Right renal cortex interstitium (tissue), 3 donors: ENCODE measurements at places on chromosomes 4 and X.
A peak's percentile ranks its signal among the peaks of the same experiment; 100 is the strongest.

GRCh38 chrX:32155044-32155638 lies 1056.2 kb downstream of the DMD start:
- peak; percentile 1 for DNase-seq

DNA sequence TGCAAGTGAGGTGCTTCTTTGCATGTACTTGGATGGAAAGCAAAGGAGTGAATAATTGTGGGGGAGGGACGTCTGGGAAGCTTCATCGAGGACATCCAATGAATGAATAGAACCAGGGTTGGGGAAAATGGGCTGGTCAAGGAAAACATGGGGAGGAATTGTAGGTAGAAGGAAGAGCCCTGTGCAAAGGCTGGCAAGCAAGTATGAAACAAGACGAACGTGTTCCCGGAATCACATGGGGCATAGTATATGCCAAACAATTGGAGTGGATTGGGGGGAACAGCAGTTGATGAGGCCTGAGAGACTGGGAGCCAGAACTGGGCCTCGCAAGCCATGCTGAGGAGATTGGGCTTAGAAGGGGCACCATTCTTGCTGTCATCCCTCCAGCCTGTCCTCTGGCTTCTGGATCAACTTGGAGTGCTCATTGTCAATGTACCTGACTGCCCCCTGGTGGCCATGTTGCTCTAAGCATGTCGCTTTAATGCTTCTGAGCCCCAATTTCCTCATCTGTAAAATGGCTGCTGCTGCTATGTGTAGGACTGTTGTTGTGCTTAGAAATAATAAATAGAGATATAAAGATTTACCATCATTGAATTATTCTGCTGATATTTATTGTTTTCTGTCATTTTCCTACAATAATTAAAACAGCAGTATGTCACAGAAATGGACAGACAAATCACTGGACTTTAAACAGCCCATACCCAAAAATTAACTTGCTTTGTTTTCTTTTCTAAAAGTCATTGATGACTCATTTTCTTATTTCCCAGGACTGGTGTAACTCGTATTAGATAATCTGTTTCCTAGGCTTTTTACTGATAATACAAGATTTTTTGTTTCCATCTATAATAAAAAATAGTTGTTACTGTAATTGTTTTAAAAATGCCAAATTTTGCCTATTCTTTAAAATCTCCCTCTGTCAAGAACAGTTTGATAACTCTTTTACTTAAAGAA lies 66.4 kb downstream of the JADE3 start:
- no peak for DNase-seq

- no peak for DNase-seq
These were observed 148.2 kb downstream of the RASL11B start for GRCh38 chr4:53010318-53010717.

DNA sequence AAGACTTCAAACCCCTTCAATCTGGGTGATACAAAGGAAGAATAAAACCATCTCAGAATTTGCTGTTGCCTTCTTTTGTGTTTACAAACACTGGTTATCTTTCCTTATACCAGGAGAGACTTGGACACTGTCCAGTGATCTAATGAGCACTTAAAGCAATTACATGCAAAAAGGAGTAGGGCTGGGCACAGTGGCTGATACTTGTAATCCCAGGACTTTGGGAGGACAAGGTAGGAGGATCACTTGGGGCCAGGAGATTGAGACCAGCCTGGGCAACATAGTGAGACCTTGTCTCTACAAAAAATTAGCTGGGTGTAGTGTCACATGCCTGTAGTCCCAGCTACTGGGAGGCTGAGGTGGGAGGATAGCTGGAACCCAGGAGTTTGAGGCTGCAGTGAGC lies 95.7 kb upstream of the DRD5 start:
- no peak for DNase-seq

DNA sequence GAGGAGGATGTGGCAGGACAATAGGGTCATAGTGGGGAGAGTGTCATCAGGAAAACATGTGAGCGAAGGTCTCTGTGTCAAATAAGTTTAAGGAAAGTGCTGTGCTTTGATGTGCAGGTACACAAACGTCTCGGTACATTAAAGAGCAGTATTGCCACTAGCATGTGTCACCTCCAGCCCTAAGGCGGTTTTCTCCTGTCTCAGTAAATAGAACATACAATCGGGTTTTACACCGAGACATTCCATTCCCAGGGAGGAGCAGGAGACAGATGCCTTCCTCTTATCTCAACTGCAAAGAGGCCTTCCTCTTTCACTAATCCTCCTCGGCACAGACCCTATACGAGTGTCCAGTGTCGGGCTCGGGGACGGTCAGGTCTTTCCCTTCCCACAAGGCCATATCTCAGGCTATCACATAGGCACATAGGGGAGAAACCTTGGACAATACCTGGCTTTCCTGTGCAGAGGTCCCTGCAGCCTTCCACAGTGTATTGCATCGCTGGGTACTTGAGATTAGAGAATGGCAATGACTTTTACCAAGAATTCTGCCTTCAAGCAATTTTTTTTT lies 684.5 kb downstream of the PDHA2 start:
- DNase-seq = no peak

- peak; percentile 55 for DNase-seq
These were observed 1414.7 kb upstream of the TENM3 start for GRCh38 chr4:180828455-180829018.

DNA sequence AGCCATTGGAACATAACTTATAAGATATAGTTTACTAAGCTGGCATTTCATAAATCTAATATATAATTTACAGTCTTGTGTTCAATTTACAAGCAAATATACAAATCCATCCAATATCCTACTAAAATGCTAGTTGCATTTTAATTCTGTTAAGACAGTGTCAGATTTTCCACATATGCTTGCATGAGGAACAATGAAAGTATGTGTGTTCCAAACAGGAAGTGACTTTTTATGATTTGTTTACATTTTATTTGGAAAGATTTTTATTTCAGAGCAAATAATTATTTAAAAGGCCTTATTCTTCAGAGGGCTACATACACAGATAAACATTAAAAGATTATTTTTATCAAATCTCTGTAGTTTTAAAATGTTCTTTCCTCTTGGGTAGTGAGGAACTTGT lies 130.1 kb downstream of the KLHL34 start:
- DNase-seq = no peak

DNA sequence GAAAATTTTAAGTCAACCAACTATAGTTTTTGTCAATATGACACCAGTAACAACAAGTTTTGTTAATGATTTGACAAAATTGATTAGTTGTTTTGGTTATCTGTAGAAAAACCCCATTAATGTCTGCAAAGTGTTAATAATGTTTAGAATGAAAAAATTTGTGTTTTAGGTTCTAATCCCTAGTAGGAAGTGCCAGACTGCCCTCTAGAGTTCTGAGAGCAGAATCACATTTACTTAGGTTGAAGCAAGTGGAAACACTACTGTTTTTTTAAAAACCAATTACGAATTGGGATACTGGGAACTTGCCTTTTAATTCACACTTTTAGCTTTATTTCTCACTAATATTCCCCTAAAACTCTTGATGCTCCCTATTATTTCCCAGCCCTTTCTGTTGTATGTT lies 101.1 kb upstream of the CYLC1 start:
- no peak for DNase-seq

- DNase-seq = no peak
These were observed 106.5 kb downstream of the TNIP2 start for GRCh38 chr4:2649604-2650114.

GRCh38 chr4:4594285-4594920 lies 52.6 kb upstream of the STX18 start:
- no peak for DNase-seq

DNA sequence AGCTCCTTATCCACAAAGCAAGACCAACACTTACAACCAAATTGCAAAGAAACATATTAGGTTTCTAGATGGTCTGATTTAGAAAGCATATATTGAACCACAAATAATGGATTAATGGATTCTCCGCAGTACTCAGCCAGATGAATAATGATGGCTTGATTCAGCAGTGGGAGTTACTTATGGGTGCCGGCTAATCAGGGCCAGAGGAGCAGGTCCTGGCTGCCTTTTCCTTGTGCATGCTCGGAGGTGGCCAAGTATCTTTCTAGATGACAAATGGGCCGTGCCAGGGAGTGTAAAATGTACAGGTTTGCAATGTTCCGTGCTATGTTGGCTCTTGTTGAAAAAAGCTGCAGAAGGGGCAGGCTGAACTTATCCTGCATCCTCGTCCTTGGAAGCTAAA lies 70.2 kb downstream of the VCX3A start:
- DNase-seq = no peak

DNA sequence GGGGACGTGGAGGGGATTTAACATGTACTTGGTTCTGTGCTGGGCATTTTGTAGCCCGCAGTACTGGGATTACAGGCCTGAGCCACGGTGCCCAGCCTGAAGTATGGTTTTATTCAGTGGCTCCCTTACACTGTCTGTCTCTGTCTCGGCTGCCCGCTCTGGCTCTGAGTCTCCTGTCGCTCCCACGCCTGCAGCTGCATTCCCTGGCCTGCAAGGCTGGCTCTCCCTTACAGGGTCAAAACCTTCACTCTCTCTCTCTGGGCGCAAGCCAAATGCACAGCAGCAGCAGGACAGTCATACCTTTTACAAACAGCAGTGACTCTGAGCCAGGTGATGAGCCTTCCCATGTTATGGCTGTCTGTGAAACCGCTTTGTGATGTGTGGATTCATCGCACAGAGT lies 72.1 kb downstream of the HTRA3 start:
- DNase-seq = no peak

DNA sequence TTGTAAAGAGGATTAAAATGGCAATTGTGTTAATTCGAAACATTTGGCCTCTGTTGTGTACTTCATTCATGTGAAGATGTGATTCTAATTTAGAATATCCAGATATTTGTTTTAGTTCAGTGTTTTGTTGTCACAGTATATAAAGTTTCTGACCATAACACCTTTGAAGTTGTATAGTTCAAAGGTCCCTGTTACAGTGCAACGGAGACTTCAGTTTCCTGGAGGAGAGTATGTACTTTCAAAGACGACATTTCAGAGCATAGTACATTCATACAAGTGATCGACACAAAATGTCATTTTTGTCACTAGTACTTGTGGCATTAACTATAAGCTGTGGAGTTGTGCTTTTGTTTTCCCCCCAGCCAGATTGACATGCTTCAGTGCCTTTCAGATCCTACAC lies 372.8 kb upstream of the MAGEB2 start:
- no peak for DNase-seq

GRCh38 chrX:12971282-12972003 lies 3.5 kb upstream of the TMSB4X start:
- no peak for DNase-seq

- no peak for DNase-seq
These were observed 9.6 kb upstream of the YTHDC1 start for GRCh38 chr4:68359508-68359907.

DNA sequence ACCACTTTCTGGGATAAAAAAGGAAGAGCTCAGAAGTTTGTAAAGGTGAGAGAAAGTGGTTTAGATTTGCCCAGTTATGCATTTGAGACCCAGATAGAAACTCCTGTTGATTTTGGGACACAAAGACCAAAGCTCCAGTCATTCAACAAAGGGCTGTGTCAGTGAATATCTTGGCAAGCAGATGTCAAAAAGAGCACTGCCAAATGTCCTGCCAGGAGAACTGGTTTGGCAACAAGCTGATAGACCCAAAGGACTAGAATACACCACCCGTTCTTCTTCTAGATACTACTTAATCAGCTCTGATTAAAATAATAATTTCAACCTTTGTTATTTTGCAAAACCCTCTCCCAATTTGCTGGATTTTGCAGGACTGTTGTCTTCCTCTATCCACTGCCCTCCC lies 121.4 kb downstream of the NHS start:
- DNase-seq = no peak

DNA sequence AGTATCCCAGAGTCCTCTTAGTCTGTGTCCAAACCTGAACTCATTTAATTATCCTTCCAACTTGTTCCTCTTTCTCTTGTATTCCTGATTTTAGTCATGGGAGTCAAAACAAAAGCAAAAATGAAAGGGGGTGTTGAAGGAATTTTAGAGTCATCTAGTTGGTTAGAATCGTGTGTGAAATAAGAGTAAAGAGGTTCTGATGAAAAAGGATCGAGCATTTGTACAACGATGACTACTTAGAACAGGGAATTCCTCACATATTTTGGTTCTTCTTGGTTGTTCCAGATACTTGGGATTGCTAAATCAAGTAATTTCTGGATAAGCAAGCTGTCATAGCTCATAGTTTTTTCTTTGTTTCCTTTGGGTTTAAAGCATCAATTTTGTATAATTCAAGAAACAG lies 194.4 kb downstream of the BCOR start:
- no peak for DNase-seq

DNA sequence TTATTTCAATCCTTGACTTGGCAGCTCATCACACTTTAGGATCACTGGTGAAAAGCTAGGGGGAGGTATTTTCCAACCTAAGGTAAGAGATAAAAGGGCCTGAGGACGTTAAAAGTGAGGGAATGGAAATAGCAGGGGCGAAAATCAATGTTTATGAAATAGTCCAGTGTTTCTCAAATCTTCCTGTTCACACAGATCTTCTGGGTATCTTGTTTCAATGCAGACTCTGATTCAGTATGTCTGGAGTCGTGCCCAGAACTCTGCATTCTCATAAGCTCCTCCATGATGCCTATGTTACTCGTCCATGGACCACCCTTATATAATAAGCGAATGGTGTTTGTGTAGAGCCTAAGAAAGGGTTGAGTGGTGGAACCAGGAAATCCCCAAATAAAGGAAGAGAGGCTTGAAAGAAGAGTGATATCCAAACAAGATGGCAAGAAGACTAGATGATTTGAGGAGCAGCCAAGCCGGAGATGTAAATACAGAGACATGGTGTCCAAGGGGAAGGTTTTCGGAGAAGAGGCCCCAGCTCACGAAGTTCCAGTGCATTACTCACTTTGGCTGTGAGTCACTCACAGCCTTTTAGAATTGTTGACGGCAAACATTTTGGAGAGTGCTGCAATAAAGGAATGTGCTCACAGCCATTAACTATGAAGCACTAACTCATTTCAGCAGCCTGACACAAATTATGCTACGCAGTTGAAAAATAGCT lies 215.6 kb upstream of the PPARGC1A start:
- no peak for DNase-seq

DNA sequence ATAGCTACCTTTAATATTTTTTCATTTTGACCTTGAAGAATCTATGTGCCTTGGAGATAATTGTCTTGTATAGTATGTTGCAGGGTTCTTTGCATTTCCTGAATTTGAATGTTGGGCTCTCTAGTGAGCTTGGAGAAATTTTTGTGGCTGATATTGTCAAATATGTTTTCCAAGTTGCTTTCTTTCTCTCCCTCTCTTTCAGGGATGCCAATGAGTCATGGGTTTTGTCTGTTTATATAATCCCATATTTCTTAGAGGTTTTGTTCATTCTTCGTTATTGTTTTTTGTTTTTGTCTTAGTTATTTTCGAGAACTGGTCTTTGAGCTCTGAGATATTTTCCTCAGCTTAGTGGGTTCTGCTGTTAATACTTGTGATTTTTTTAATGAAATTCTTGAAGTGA lies 20.7 kb downstream of the RAB40AL start:
- DNase-seq = no peak

DNA sequence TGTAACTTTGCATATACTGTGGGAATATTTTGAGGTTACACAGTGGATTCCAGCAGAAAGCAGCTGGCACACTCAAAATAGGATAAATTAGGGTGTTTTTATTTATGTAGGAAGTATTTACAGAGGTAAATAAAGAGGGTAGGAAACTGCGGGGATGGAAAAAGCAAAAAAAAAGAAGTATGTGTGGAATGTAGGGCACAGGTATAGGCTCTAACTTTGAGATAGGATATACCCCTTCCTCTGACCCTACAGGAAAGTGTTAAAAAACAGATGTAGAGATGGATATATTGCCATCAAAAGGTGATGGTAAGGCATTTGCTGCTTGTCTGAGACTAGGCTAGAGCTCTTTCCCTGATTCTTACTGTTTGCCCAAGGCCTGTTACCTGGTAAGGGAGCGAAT lies 173.1 kb upstream of the ANK2 start:
- no peak for DNase-seq
